Esophagus muscularis mucosa (tissue), 4 donors: ENCODE measurements at places on chromosomes 12 and 14. TPM values are rescaled to one million over a fixed set of nuclear protein-coding genes. Genes with fewer than 3 reads are reported as not detected.

Gene MMP17
- total RNA-seq, result 2.5 TPM

Gene OR4E2
- total RNA-seq, result not detected

Gene PRB2
- total RNA-seq, result not detected

Gene NANOG
- total RNA-seq, result not detected
